Suprapubic skin (tissue), 4 donors: ENCODE measurements at places on chromosomes 5 and 9. TPM values are rescaled to one million over a fixed set of nuclear protein-coding genes. Genes with fewer than 3 reads are reported as not detected.

The PRUNE2 gene
- total RNA-seq = 5.6 TPM

- no peaks in the 10 kb centered on the region for H3K27me3 ChIP-seq
- no peak overlapping the region for H3K4me3 ChIP-seq
- no peak for DNase-seq
- H3K36me3 ChIP-seq = peaks cover 27% of the 10 kb centered on the region
Observed at GRCh38 chr5:172211676-172212075, 17.7 kb downstream of the EFCAB9 start.

GRCh38 chr5:165981671-165982070 is 2309.8 kb upstream of the WWC1 start:
- no peaks in the 10 kb centered on the region for H3K36me3 ChIP-seq
- no peak for DNase-seq
- H3K27me3 ChIP-seq = no peaks in the 10 kb centered on the region
- no peak overlapping the region for H3K27ac ChIP-seq

The CEL gene
- 6.0 TPM for total RNA-seq

GRCh38 chr5:80936881-80937280 is 23.3 kb upstream of the RASGRF2 start:
- no peaks in the 10 kb centered on the region for H3K36me3 ChIP-seq
- no peak overlapping the region for H3K27ac ChIP-seq
- DNase-seq = no peak
- no peaks in the 10 kb centered on the region for H3K27me3 ChIP-seq
- no peak overlapping the region for H3K4me3 ChIP-seq
- no peaks in the 10 kb centered on the region for H3K4me1 ChIP-seq

The ZNF354C gene
- 3.5 TPM for total RNA-seq

DNA sequence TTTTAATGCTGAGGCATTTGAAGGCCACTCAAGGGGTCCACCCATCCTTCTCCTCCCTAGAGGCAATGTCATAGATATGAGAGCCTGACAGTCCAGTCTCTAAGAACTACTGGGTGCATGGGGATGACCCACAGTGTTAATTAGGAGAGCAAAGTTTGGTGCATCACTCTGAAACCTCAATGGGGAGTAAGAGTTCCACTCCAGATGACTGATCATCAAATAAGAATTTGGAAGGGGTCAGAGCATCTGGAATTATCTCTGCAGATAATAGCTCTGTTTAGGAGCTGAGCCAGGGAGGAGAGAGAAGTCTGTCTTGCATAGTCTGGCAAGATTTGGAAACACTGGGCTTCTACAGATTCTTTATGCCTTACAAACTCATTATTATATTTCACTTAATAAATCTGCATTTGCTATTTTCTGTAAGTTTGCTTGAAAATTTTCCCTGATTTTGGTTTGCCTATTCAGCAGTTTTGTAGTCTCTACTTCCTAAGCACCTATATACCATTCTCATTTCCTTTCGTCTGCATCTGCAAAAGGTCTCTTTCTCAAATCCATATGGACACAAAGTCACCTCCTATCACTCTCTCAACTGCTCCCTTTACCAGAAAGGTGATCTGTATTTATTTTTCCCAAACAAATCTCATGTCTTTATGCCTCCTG is 27.7 kb downstream of the FGF10 start:
- no peaks in the 10 kb centered on the region for H3K4me1 ChIP-seq
- no peak overlapping the region for H3K4me3 ChIP-seq
- no peaks in the 10 kb centered on the region for H3K36me3 ChIP-seq
- no peak overlapping the region for H3K27ac ChIP-seq
- no peak for DNase-seq

DNA sequence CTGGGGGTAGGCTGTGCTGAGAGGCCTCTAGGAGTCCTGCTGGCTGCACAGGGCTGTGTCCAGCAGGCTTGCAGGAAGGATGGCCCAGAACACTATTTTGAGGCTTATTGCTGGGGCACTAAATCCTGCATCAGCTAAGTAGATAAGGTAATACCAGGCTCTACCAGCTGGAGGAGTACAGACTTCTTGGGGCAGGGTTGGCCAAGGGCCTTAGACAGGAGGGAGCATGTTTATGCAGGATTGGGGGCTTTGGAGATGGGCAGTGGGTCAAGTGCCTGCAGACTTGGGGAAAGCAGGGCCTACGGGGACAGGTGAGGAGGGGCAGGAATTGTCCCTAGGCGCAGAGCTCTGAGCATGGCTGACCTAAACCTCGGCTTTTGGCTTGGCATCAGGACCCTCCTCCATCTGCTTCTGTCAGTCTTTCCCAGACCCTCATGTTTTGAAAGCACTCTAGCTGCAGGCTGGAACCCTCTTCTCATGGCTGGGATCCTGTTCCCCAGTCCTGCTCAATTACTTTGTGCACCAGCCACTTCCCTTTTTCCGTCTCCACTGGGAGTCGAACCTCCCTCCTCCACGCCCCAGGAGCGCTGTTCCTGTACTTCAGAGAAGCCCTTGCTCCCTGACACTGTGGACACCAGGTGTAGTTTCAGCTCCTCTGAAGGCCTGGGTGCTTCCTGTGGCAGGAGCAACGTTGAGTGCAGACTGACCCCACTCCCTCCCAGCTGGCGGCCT is 61.0 kb upstream of the SPTLC1 start:
- H3K4me1 ChIP-seq = no peaks in the 10 kb centered on the region
- no peaks in the 10 kb centered on the region for H3K27me3 ChIP-seq
- no peak for DNase-seq
- H3K4me3 ChIP-seq = no peak overlapping the region

The FAM200C gene
- 0.57 TPM for total RNA-seq

The CCDC192 gene
- total RNA-seq = 0.70 TPM

GRCh38 chr5:191036-191948 is at the start of gene LRRC14B:
TSS of gene LRRC14B (plus strand) at chr5:191495. CDS start at chr5:191539, 44 bp downstream.
- no peaks in the 10 kb centered on the region for H3K36me3 ChIP-seq
- peaks cover 23% of the 10 kb centered on the region for H3K27me3 ChIP-seq
- DNase-seq = no peak
- peak within 1 kb of the TSS; percentile 26 for H3K4me3 ChIP-seq

DNA sequence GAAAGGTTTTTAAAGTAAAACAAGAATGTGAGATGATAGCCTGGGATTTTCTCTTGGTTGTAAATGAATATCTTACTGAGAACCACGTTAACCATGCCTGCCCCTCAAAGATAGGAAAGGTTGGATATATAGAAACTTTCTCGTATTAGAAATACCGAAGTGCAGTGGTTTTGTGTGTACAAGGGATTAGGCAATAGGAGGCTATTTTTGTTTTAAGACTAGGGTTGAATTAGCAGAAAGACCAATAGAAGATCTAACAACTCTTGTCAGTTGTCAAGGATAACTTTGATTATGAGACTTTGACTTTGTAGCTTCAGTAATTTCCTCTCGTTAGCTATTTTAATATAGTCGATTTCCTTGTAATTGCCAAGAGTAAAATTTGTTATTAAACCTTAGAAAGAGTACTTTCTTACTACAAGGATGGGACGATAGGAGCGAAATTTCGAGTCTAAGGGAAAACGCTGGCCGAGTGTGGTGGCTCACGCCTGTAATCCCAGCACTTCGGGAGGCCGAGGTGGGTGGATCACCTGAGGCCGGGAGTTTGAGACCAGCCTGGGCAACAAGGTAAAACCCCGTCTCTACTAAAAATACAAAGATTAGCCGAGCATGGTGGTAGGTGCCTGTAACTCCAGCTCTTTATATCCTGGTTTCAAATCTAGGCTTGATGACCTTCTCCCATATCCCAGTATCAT is 838 bp downstream of the POLK start:
- peak overlapping the region; percentile 87 for H3K4me3 ChIP-seq
- no peaks in the 10 kb centered on the region for H3K27me3 ChIP-seq
- no peaks in the 10 kb centered on the region for H3K36me3 ChIP-seq
- peak overlapping the region; percentile 95 for H3K27ac ChIP-seq
- peaks cover 43% of the 10 kb centered on the region for H3K4me1 ChIP-seq

- no peak overlapping the region for H3K27ac ChIP-seq
- no peak for DNase-seq
- no peaks in the 10 kb centered on the region for H3K36me3 ChIP-seq
- no peaks in the 10 kb centered on the region for H3K27me3 ChIP-seq
- H3K4me1 ChIP-seq = no peaks in the 10 kb centered on the region
- H3K4me3 ChIP-seq = no peak overlapping the region
Observed at GRCh38 chr5:93807846-93808245, 66.4 kb upstream of the POU5F2 start.

DNA sequence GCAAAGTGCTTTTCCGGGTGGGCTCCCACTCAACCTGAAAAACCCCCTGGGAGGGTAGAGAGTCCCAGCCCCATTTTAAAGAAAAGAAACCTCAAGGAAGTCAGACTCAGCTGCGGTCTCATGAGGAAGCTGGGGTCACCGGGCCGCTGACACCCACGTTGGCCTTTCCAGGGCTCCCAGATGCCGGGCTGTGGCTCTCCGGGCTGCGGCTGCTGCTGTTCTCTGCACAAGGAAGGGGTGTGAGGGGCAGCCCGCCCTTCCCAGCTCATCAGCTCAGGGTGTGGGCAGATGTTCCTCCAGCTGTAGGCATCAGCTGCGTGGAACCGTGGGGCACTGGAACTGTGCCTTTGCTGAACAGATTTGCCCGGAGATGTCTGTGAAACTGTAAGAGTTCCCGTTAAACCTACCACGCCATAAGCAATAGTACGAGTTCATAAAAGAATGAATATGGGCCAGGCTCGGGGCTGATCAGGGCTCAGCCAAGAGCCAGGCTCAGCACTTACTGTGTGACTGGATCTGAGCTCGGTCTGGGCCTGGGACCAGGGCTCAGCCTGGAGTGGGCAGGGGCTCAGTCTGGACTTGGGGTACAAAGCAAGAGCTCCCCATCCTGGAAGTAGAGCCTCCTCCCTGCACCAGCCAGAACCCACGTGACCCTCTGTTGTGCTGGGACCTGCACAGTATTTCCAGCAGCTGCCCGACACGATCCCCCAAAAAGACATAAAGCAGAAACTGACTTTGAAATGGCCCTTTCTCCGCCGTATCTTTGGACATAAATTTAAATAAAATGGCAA is 130.2 kb upstream of the PPP1R26 start:
- peaks cover 85% of the 10 kb centered on the region for H3K27me3 ChIP-seq
- no peaks in the 10 kb centered on the region for H3K36me3 ChIP-seq
- H3K27ac ChIP-seq = no peak overlapping the region
- no peak overlapping the region for H3K4me3 ChIP-seq

DNA sequence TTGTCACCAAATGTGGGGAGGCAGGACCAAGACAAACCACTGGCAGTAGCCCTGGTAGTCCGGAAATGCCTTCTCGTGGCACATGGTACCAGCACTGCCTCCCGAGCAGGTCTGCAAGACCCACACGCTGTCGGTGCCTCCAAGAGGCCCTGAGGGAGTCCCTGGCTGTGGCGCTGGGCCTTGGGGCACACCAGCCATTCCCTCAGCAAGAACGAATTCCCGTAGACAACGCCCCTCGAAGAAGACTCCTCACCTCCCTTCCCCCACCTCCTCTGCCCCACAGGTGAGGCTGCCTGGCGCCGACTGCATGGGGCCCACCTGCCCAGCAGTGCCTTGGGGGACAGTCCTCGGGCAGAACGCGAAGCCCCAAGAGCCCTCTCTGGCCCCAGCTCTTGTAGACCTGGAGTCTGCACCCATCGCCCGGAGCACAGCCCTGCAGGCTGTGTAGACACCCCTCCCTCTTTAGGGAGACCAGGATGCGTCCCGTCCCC is 56.0 kb downstream of the EXD3 start:
- H3K4me3 ChIP-seq = no peak overlapping the region
- no peak for DNase-seq
- no peak overlapping the region for H3K27ac ChIP-seq
- no peaks in the 10 kb centered on the region for H3K27me3 ChIP-seq
- H3K36me3 ChIP-seq = peaks cover 16% of the 10 kb centered on the region

- H3K27me3 ChIP-seq = no peaks in the 10 kb centered on the region
- peaks cover 47% of the 10 kb centered on the region for H3K4me1 ChIP-seq
- peak; percentile 59 for DNase-seq
- no peak overlapping the region for H3K4me3 ChIP-seq
- no peak overlapping the region for H3K27ac ChIP-seq
Observed at GRCh38 chr9:93123561-93124283, 10.3 kb downstream of the NINJ1 start.

- H3K27me3 ChIP-seq = peaks cover 14% of the 10 kb centered on the region
Observed at GRCh38 chr5:171415115-171415730, 4.2 kb upstream of the FGF18 start.

DNA sequence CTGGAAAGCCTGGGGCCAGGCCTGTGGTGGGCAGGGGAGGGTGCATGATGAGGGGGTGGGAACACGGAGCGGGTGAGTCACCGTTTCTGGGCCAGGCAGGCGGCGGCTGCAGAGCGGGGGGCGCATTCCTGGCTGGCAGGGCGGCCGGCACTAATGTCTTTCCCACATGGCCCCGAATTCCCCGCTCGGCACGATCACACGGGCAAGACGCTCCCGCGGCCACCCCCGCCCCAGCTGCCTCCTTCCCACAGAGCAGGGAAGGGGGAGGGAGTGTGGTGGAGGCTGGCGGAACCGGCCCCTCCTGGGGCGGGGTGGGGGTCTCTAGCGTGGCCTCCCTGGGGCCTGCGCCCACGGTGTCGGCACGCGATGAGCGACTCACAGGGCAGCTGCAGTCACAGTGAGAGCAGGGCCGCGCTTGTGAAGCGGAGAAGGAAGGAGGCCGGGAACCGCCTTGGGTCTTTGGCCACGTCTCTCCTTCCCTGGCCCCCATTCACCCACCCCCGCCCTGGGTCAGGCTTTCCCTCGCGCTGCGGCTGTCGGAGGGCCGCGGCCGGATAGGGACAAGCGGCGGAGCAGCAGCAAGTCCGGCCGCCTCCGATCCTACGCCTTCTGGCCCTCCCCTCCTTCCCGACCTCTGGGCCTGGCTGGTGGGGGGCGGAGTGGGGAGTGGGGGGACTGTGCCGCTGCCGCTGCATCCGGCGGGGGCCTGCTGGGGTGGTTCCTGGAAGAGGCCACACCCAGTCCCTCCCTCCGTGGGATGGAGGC is 48.9 kb downstream of the CXXC5 start:
- peak overlapping the region; percentile 57 for H3K4me3 ChIP-seq
- no peaks in the 10 kb centered on the region for H3K27me3 ChIP-seq
- H3K36me3 ChIP-seq = no peaks in the 10 kb centered on the region
- H3K4me1 ChIP-seq = peaks cover 35% of the 10 kb centered on the region
- DNase-seq = peak; percentile 86

The SPATA31D3 gene
- total RNA-seq = not detected

DNA sequence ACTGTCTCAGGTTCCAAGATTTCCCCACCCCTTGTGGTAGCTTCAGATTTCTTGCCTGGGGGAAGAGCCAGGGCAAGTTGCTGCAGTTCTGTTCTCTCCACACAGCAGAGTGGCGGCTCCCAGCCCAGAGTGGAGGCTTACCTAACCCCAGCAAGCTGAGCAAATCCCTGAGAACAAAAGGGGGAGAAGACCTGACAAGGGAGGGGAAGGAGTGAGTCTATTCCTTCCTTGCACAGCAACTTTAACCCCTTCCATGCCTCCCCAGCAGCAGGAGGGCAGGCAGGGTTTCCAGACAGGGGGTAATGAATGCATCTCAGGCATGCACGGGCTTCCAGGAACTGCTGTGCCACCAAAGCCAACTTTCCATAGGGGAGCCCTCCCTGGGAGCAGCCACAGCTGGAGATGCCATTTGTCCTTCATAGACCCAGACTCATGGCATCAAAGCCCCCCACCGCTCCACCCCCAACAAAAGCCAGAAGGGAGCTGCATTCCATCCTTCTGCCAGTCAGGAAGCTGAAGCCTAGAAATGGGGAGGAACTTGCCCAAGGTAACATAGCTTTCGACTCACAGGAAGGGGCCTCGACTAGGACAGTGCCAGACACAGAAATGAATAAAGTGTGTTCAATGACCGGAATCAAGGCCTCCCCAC is 28.8 kb upstream of the FAT2 start:
- no peak for DNase-seq
- peak overlapping the region; percentile 15 for H3K27ac ChIP-seq
- no peak overlapping the region for H3K4me3 ChIP-seq

- no peaks in the 10 kb centered on the region for H3K27me3 ChIP-seq
- no peak for DNase-seq
- no peak overlapping the region for H3K27ac ChIP-seq
- H3K4me3 ChIP-seq = no peak overlapping the region
Observed at GRCh38 chr9:75851917-75852316, 38.6 kb upstream of the PCSK5 start.

GRCh38 chr9:111282845-111283244 is 47.2 kb downstream of the OR2K2 start:
- H3K4me1 ChIP-seq = no peaks in the 10 kb centered on the region
- no peaks in the 10 kb centered on the region for H3K36me3 ChIP-seq
- no peaks in the 10 kb centered on the region for H3K27me3 ChIP-seq
